ENCODE measurements at places on chromosomes 6 and 20. TPM values are rescaled to one million over a fixed set of nuclear protein-coding genes. Genes with fewer than 3 reads are reported as not detected.

GRCh38 chr6:137043710-137044365 lies 927 bp downstream of the IL20RA start:
- peaks cover 7% of the 10 kb centered on the region for H3K4me1 ChIP-seq
- H3K36me3 ChIP-seq, result peaks cover 2% of the 10 kb centered on the region
- peaks cover 77% of the 10 kb centered on the region for H3K27me3 ChIP-seq
- no peak for DNase-seq
- H3K27ac ChIP-seq, result no peak overlapping the region

DNA sequence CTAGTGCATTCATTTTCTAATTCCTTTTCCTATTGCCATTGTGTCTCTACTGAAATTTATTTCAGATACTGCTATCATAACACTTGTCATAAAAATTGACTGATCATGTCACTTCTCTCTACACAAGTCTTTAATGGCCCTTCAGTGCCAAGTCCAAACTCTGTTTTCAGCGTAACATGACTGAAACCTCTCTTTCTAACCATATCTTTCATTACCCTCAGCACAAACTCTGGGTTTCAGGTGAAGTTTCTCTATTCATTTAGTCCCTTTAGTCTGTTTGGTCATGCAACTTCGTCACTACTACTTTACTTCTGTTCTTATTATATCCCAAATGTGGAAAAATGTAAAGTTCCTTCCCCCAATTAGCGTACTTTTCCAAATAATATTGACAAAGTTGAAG lies 234.9 kb downstream of the OGFRL1 start:
- H3K36me3 ChIP-seq, result no peaks in the 10 kb centered on the region
- no peak for DNase-seq
- no peak overlapping the region for H3K27ac ChIP-seq
- no peaks in the 10 kb centered on the region for H3K4me1 ChIP-seq
- H3K27me3 ChIP-seq, result peaks cover 15% of the 10 kb centered on the region

- no peak overlapping the region for H3K4me3 ChIP-seq
- H3K36me3 ChIP-seq, result peaks cover under 1% of the 10 kb centered on the region
- no peaks in the 10 kb centered on the region for H3K27me3 ChIP-seq
- H3K4me1 ChIP-seq, result peaks cover 2% of the 10 kb centered on the region
- no peak overlapping the region for H3K27ac ChIP-seq
- no peak for DNase-seq
These were observed 12.8 kb downstream of the NPEPL1 start for GRCh38 chr20:58705208-58705926.

Gene BPIFB4
- not detected for total RNA-seq

GRCh38 chr6:32255199-32256153 lies 31.6 kb upstream of the NOTCH4 start:
- H3K4me3 ChIP-seq, result peak overlapping the region; percentile 86
- H3K27me3 ChIP-seq, result peaks cover 6% of the 10 kb centered on the region
- peak; percentile 55 for DNase-seq
- peaks cover 23% of the 10 kb centered on the region for H3K4me1 ChIP-seq
- H3K27ac ChIP-seq, result peak overlapping the region; percentile 88

DNA sequence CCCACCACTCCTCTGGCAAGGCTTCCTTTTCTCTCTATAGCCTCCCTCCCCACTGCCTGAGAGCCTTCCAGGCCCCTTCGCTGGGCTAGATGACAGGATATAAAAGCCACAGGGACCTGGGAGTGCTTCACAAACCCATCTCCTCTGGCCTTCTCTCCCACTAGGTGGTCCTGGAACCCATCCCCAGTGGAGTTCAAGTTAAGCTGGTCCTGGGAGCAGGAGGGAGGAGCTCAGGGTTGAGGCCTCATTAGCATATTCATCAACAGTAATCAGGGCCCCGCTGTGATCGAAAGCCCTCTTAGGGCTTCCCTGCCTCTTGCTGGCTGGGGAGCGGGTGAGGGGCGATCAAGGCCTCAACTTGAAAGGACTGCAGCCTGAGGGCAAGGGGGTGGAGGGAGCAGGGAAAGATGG lies 9.1 kb downstream of the EBF4 start:
- no peak overlapping the region for H3K27ac ChIP-seq
- no peaks in the 10 kb centered on the region for H3K4me1 ChIP-seq
- H3K36me3 ChIP-seq, result peaks cover 3% of the 10 kb centered on the region
- no peak for DNase-seq
- H3K27me3 ChIP-seq, result peaks cover 32% of the 10 kb centered on the region
- no peak overlapping the region for H3K4me3 ChIP-seq

- H3K27me3 ChIP-seq, result peaks cover 63% of the 10 kb centered on the region
- H3K4me1 ChIP-seq, result no peaks in the 10 kb centered on the region
- H3K27ac ChIP-seq, result no peak overlapping the region
- DNase-seq, result no peak
- H3K4me3 ChIP-seq, result no peak overlapping the region
These were observed 65.6 kb downstream of the ATP9A start for GRCh38 chr20:51702556-51702955.

DNA sequence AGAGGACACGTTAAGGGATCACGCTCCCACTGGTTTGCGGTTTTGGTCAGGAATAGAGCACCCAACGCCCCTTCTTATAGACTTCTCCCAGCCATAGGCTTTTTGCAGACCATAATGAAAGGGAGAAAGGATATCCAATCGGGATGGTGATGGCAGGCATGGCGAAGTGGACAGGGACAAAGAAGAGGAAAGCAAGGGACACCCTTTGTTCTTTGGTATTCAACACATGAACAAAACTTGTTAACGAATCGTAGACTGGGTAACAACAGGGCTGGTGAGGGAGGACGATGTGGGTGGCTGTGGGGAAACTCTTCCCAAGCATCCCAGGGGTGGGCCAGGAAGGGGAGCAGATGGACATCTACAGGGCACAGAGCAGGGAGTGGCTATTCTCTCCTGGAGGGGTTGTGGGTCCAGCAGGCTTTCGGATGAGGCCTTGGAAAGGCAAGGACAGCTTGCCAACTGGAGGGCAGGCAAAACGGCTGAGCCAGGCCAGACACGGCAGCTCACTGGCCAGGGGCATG lies 1.4 kb upstream of the HSP90AB1 start:
- DNase-seq, result no peak
- H3K36me3 ChIP-seq, result peaks cover 15% of the 10 kb centered on the region
- peak overlapping the region; percentile 100 for H3K27ac ChIP-seq
- H3K27me3 ChIP-seq, result peaks cover 6% of the 10 kb centered on the region

DNA sequence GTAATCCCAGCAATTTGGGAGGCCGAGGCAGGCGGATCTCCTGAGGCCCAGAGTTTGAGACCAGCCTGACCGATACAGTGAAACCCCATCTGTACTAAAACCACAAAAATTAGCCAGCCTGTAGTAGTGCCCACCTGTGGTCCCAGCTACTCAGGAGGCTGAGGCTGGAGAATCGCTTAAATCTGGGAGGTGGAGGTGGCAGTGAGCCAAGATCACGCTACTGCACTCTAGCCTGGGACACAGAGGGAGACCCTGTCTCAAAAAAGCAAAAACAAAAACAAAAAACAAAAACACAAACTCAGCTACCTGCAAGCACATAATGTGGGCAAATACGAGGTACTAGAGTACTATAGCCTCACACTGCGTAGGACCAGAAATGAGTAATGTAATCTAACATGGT lies 3.7 kb upstream of the SPATA2 start:
- H3K36me3 ChIP-seq, result no peaks in the 10 kb centered on the region
- no peak overlapping the region for H3K27ac ChIP-seq
- no peaks in the 10 kb centered on the region for H3K27me3 ChIP-seq
- H3K4me1 ChIP-seq, result peaks cover 17% of the 10 kb centered on the region
- no peak overlapping the region for H3K4me3 ChIP-seq

DNA sequence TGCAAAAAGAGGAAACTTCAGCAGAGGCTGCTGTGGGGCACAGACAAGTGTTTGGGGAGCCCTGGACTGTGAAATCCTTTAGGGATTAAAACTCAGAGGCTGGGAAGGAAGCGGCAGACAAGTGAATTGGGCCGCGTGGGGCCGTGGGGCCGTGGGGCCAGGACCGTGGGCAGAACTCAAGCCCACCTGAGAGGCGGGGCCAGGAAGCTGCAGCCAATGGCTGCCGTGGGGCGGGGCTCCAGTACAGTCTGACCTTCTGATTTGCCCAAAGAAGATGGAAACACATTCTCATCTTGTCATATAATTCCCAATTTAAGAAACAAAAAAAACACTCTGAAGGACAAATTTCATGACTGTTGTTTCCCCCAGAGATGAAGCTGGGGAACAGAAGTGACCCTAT lies 55.4 kb downstream of the ANKRD60 start:
- no peak overlapping the region for H3K4me3 ChIP-seq
- no peaks in the 10 kb centered on the region for H3K36me3 ChIP-seq
- DNase-seq, result no peak
- H3K27ac ChIP-seq, result no peak overlapping the region

GRCh38 chr6:22727710-22728109 lies 158.3 kb downstream of the HDGFL1 start:
- H3K36me3 ChIP-seq, result no peaks in the 10 kb centered on the region
- DNase-seq, result no peak
- H3K4me1 ChIP-seq, result no peaks in the 10 kb centered on the region
- no peak overlapping the region for H3K4me3 ChIP-seq
- H3K27ac ChIP-seq, result no peak overlapping the region

DNA sequence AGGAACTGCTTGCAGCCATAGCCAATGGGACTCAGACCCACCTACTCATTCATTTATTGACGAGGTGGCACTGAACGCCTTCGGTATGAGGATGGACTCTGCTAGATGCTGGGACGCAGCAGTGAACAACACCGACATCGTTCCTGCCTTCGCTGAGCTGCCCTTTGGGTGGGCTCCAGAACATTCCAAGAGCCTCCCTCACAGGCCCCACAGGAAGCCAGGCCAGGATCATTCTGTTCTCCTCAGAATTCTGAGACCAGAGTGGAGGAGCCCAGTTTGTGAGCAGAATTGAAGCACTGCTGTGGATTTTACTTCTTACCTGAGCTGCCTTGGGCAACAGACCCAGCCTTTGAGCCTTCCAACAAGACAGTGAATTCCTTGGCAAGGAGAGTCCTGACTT lies 82.1 kb downstream of the KCNB1 start:
- no peak overlapping the region for H3K4me3 ChIP-seq
- H3K4me1 ChIP-seq, result peaks cover 2% of the 10 kb centered on the region
- peaks cover 2% of the 10 kb centered on the region for H3K36me3 ChIP-seq
- peaks cover 34% of the 10 kb centered on the region for H3K27me3 ChIP-seq
- no peak for DNase-seq

Gene C20orf144
- total RNA-seq, result 0.13 TPM

GRCh38 chr20:17663486-17663885 lies 18.6 kb downstream of the RRBP1 start:
- peaks cover 29% of the 10 kb centered on the region for H3K4me1 ChIP-seq
- H3K4me3 ChIP-seq, result no peak overlapping the region
- peaks cover 5% of the 10 kb centered on the region for H3K36me3 ChIP-seq
- H3K27me3 ChIP-seq, result no peaks in the 10 kb centered on the region
- DNase-seq, result no peak
- peak overlapping the region; percentile 19 for H3K27ac ChIP-seq

GRCh38 chr6:150874179-150874578 lies 8.7 kb downstream of the MTHFD1L start:
- H3K27me3 ChIP-seq, result no peaks in the 10 kb centered on the region
- no peaks in the 10 kb centered on the region for H3K36me3 ChIP-seq
- peaks cover 6% of the 10 kb centered on the region for H3K4me1 ChIP-seq
- no peak overlapping the region for H3K27ac ChIP-seq
- DNase-seq, result no peak
- H3K4me3 ChIP-seq, result no peak overlapping the region
